ENCODE measurements at places on chromosomes 6 and 20.

DNA sequence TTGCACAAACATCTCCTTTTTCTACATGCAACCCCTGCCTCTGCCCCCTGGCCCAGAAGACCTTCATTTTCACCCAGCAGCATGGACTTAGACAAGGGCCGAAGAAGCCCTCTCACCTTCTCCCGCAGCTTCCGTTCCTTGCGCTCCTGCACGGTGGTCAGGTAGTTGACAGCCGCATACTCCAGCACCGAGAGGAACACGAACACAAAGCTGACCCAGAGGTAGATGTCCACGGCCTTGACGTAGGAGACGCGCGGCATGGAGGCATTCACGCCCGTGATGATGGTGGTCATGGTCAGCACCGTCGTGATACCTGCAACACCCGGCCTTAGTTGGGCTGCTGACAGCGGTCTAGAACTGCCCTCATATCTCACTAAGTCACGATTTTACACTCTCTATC, 47.1 kb upstream of the GABRR1 start:
- no peak for DNase-seq

DNA sequence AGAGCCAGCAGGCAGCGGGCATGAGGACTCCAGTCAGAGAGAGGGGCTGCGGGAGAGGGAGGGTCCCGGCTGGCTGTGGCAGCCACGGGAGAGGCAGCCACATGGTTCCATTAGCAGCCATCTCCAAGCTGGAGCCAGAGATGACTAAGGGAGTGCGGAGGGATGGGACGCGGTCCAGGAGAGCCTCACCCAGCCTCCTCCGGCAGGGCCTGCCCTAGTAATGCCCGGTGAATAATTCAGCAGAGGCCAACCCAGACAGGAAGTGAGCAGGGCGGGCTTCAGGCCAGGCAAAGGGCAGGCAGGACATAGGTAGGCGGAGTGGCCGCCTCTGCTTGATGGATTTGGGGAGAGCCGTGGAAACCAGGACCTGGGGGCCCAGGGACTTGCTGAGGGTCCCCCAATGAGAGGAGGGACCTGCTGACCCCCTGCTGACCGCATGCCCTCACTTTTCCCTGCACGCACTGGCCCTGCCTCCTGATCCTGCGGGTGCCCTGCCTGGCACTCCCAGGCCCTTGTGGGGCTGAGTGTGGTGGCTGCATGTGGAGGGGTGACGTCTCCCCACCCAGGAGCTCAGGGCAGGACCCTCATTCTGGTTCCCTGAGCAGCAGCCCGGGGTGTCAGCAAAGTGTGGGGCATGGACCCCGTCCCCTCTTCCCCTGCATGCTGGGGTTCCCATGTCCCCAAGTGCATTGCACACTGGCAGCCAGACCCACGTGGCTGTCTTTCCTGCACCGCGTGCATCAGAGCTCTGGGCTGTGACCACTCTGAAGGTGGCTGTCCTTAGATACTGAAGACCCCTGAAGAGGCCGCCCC, 51.8 kb upstream of the SLCO4A1 start:
- no peak for DNase-seq

- no peak for DNase-seq
Measured at GRCh38 chr6:96153775-96154174, 138.0 kb downstream of the FUT9 start.

GRCh38 chr6:13813026-13813425, 1.3 kb downstream of the MCUR1 start:
- DNase-seq = peak; percentile 10
